ENCODE measurements at places on chromosomes 16 and 17.

DNA sequence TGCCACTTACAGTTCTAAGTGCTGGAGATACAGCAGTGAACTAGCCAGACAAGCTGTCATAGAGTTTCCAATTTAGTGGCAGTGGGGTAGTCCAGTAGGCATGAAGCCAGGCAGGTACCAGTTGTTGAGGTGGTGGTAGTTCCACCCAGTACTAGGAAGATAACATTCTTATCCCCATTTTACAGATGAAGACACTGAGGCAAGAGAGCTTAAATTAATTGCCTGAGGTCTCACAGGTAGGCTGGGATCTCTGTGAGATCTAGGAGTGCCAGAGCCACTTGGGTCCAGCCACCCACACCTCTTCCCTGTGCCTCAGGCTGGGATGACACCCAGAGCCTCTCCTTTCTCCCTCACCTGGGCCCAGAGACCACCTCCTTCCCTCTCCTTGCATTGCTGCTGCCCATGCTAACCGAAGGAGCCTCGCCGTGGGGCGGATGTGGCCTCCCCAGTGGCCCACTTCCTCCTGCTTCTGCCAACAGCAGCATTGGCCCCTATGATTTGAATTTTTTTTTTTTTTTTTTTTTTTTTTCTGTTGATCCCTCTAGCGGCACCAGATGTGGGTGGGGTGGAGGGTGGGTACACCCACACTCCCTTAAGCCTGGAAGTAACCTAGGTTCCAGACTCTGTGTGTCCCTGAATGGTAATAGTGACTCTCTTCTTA, 114.0 kb downstream of the PRKCB start:
- H3K4me1 ChIP-seq: no peaks in the 10 kb centered on the region
- no peaks in the 10 kb centered on the region for H3K36me3 ChIP-seq
- H3K4me3 ChIP-seq: no peak overlapping the region
- no peak for DNase-seq

DNA sequence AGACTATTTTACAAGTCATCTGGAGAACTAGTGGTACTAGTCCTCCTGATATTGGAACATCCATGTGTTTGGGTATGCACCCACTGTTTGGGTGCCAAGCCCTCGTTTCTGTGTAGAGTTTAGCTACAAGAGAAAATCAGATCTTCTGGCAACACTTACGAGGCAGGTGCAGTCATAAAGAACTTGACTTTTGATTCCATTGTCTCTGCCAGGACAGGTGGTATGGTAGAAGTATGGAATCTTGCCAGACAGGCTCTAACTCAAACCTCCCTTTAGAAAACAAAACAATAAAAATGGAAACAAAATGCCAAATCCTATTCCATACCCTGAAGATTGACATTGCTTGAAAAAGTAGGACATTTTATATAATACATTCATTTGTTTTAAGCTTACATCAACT, 16.0 kb downstream of the RNF43 start:
- no peak overlapping the region for H3K4me3 ChIP-seq
- no peak for DNase-seq
- H3K36me3 ChIP-seq: no peaks in the 10 kb centered on the region
- no peak overlapping the region for H3K27ac ChIP-seq
- peaks cover 1% of the 10 kb centered on the region for H3K27me3 ChIP-seq

DNA sequence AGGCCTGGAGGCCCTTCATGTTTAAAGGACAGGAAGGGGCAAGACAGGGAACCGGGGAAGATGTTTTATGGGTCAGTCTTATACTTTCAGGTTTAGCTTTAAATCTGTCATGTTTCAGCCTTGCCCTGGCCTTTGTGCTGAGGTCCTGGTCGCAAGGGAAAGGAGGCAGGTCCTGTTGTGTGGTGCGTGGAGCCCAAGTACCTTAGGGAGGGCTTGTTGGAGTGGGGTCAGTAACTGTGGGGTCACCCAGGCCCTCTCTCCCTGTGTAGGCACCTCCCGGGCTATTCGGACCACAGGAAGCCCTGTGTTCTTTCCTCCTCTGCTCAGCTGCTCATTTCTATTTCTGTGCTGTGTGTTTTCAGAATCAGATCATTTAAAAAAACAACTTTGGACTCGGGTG, 42.7 kb downstream of the MPRIP start:
- peaks cover 32% of the 10 kb centered on the region for H3K36me3 ChIP-seq
- H3K4me1 ChIP-seq: peaks cover 5% of the 10 kb centered on the region
- H3K4me3 ChIP-seq: no peak overlapping the region
- no peak overlapping the region for H3K27ac ChIP-seq
- no peak for DNase-seq
- no peaks in the 10 kb centered on the region for H3K27me3 ChIP-seq

GRCh38 chr17:15965528-15965927, 20.6 kb downstream of the ADORA2B start:
- H3K4me1 ChIP-seq: peaks cover 19% of the 10 kb centered on the region
- no peaks in the 10 kb centered on the region for H3K27me3 ChIP-seq
- DNase-seq: no peak
- H3K4me3 ChIP-seq: no peak overlapping the region

DNA sequence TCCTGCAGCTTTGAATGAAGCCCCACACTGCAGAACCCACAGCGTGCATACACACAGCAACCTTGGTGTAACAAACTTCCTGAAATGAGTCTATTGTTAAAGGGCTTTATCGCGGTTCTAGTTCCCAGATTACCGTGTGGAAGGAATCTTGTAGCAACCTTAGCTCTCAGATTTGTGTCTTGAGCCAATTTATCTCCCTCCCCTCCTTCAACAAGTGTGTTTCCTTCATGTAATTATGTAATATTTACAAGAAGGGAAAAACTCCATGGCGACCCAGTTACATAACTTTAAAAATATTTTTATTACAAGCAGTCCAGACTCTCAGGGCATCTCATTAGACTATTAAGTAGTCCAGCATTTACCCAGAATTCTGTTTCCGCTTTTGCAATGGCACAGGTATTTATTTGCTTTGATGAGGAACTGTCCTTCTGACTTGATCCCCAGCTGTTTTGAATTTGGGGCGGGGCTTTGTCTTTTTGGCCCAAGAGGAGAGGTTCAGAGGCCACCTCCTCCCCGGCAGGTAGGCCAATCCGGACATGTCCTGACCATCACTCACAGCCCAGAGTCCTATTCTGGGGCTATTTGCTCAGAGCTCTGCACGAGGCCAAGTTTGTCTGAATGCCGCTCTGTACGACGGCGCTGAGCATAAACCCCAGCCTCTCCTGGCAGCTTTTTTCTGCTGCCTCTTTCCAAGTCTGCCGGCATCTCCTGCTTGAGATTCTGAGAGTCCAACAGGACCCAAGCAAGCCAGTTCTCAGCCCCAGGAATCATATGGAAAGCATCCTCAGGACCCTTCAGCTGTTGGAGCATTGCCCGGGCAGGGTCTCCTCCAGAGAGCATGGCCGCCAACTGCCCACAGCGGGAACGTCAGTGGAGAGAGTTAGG, 35.6 kb downstream of the CLEC16A start:
- DNase-seq: no peak
- H3K36me3 ChIP-seq: peaks cover 17% of the 10 kb centered on the region
- peak overlapping the region; percentile 20 for H3K27ac ChIP-seq
- no peaks in the 10 kb centered on the region for H3K27me3 ChIP-seq

DNA sequence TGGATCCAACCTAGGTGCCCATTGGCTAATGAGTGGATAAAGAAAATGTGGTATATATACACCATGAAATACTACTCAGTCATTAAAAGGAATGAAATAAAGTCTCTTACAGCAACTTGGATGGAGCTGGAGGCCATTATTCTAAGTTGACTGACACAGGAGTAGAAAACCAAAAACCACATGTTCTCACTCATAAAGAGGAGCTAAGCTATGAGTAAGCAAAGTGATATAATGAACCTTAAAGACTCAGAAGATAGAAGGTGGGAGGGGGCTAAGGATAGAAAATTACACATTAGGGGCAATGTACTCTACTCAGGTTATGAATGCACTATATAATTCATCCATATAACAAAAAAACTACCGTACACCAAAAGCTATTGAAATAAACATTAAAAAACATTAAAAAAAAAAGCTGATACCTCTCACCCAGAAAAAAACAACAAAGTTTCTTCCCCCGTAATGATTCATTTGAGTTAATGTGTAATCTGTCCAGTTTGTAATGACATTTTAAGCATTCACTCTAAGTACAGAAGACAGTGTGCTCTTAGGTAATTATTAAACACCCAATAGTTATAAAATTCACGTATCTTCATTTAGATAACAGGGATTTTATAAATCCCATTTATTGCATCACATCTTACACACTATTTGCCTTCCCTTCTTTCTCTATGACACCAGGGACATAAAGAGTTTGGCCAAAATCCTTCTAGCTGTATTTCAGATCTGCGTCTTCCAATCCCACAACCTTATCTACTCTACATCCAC, 941.5 kb downstream of the CDH11 start:
- H3K4me1 ChIP-seq: no peaks in the 10 kb centered on the region
- no peak for DNase-seq
- H3K36me3 ChIP-seq: no peaks in the 10 kb centered on the region
- H3K27ac ChIP-seq: no peak overlapping the region

DNA sequence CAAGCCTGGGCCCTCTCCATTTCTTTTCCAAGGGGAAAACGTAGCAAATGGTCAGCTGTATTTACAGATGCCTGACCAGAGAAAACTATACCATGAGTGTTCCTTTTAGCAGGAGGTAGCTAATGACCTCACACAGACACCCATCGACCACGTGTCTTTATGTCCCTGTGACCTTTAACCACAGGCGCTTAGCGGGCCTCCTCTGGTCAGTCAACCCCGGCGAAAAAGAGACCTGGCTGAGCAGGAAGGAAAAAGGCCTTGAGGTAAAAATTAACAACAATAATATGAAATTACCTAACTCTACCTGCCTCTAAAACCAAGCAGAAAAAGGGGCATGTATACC, 9.1 kb downstream of the NUDT16L1 start:
- H3K4me1 ChIP-seq: no peaks in the 10 kb centered on the region
- H3K27me3 ChIP-seq: no peaks in the 10 kb centered on the region
- no peak for DNase-seq
- no peak overlapping the region for H3K4me3 ChIP-seq
- H3K27ac ChIP-seq: no peak overlapping the region

DNA sequence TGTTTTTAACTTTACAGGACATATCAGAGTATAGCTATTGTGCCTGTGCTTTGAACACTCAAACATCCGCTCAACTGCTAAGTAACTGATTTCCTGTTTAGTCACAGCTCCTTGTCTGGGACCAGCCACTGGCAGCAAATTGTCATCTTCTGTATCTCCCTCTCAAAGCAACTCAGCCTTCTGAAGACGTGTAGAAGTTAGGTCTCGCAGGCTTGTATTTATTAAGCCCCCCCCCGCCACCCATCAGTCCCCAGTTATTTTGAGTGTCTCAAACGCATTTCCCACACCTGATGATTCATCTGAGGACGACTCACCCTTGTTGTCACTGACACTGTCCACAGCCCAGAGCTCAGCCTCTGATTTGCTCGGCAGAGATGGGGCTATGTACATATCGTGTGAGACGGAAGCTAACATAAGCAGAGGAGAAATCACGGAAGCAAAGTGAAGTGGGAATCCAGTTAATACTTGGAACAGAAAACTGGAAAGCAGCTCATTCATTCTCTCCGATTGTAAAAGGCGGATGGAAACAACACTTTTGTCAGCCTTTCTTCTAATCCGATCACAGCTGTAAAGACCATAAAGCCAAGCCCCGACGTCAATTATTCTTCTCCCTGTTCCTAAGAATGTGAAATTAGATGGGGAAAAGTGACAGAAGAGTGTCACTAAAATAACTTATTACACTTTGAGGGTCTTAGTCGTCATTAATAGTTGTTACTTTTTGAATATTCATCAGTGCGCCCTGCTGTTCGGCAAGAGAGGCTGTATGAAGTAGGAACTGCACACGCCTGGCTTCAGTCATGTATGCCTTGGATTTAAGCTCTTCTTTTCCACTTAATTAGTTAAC, 64.2 kb downstream of the PITPNC1 start:
- H3K4me3 ChIP-seq: peak overlapping the region; percentile 17
- peak overlapping the region; percentile 7 for H3K27ac ChIP-seq
- peaks cover 3% of the 10 kb centered on the region for H3K4me1 ChIP-seq

DNA sequence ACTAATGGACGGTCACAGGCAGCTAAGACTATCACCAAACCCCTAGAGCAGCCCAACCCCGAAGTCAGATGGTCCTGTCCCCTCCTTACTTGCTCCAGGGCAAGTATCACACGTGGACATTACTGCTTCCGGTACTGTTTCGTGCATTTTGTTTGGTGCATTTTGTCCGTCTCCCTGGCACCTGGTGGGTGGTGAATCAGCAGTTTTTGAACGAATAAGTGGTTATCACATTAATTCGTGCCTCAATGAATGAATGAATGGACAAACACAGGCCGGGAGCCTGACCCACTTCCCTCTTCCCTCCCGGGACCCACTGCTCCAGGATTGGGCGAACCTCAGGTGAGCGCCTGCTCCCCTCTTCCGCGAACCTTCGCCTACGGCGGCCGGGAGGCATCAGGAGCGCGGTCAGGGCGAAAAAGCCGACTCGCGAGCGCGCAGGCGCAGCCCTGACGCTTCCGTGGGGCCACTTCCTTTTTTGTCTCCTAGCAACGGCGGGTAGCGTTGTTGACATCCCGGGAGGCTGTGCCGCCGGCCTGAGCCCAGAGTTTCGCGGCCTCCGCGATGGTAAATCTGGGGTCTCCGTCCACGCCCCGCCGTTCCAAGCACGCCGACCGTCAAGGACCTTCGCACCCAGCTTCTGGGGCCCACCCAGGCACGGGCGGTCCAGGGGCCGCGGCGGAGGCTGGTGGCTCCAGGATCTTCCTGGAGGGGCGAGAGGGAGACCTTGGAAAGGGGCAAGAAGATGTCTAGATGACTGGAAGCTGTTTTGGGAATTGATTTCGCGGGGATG, at the start of gene DYNLRB2:
DYNLRB2 (plus strand) TSS at position 478 of the 790 bp plus-strand sequence; CDS start at position 562, 84 bp downstream.
- H3K4me3 ChIP-seq: peak within 1 kb of the TSS; percentile 50
- no peaks in the 10 kb centered on the region for H3K36me3 ChIP-seq
- peak; percentile 84 for DNase-seq
- no peaks in the 10 kb centered on the region for H3K4me1 ChIP-seq
- H3K27ac ChIP-seq: no peak within 1 kb of the TSS
- no peaks in the 10 kb centered on the region for H3K27me3 ChIP-seq

DNA sequence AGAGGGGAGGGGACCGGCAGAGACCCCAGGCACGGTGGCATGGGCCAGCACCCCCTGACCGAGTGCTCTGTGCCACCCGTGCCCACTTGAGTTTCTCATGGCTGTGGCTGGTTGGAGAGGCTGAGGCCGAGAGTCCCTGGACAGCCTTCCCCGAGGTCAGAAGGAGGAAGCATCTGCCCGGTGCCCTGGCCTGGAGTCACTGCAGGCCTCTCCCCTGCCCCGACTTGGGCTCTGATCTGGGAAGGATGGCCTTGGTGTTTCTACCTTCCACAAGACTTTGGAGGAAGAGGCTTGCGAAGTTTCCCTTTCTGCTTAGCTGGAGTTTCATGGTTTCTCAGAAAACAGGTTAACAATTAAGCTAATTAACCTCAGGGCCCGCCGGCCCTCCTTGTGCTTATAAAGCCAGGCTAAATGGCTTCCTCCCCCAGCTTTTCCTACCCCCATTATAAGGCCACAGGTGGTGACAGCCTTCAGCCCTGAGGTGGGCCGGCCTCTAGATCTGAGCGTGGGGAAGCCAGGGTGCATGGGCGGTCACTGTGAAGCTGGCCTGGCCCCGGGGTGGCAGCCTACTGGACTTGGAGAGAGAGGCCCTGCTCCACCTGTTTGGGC, 17.3 kb downstream of the LLGL2 start:
- H3K27me3 ChIP-seq: peaks cover 66% of the 10 kb centered on the region
- no peaks in the 10 kb centered on the region for H3K36me3 ChIP-seq
- H3K4me3 ChIP-seq: no peak overlapping the region
- no peaks in the 10 kb centered on the region for H3K4me1 ChIP-seq
- H3K27ac ChIP-seq: no peak overlapping the region

GRCh38 chr17:49618028-49618611, 42.4 kb downstream of the NXPH3 start:
- no peaks in the 10 kb centered on the region for H3K27me3 ChIP-seq
- H3K36me3 ChIP-seq: peaks cover 31% of the 10 kb centered on the region
- H3K4me3 ChIP-seq: no peak overlapping the region
- H3K4me1 ChIP-seq: peaks cover 6% of the 10 kb centered on the region
- peak; percentile 77 for DNase-seq

Data from IMR-90 (cell line).